ENCODE measurements at places on chromosomes 7 and 10. TPM values are rescaled to one million over a fixed set of nuclear protein-coding genes. Genes with fewer than 3 reads are reported as not detected.

GRCh38 chr10:112799726-112800510, 150.1 kb upstream of the TCF7L2 start:
- DNase-seq, result no peak

The NPSR1 gene
- total RNA-seq, result not detected

GRCh38 chr7:55483046-55483445, 89.3 kb downstream of the VOPP1 start:
- no peak for DNase-seq

DNA sequence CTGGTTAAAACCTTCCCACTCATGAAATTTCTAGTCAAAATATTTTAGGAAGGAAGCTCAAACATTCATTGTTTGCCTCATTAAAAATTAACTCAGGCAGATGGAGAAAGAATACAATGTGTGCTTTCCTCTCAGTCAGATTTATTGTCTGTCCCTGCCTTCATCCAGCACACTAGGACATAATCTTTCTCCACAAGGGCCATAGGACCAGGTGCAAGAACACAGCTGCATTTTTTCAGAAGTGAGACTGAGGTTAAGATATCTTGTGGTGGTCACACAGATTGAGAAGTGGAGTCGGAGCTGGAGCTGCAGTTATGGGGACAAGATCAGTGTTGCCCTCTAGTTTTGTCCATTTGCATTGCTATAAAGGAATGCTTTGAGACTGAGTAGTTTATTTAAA, 666.3 kb downstream of the CCSER2 start:
- DNase-seq, result no peak

DNA sequence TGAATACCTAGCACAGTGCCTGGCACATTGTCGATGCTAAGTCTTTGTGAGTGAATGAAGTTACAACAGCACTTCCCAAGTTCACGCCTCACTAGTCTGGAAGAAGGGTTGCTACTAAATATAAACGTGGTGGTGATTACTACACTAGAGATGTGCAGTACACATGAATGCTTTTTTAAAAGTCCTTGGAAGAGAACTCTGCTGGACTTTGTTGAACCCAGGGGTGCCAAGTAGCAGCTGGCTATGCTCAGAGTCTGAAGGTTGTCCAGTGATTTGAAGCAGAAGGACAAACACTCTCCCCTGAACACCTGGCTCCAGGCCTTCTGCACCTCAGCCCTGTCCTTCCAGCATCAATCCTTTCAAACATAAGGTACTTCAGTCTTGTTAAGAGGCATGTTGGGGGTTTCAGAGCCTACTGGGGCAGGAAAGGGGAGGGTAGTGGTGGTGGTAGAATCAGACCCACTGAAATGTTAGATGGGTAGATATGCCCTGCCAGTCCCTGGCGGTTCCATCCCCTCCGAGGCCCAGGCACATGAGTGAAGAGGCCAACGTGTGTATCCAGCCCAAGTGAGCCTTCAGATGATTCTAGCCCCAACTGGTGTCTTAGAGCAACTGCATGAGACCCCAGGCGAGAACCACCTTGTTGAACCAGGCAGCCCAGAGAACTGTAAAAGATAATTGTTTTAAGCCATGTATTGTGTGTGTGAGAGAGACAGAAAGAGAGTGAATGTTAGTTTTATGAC, 94.4 kb downstream of the TAX1BP1 start:
- DNase-seq, result no peak

DNA sequence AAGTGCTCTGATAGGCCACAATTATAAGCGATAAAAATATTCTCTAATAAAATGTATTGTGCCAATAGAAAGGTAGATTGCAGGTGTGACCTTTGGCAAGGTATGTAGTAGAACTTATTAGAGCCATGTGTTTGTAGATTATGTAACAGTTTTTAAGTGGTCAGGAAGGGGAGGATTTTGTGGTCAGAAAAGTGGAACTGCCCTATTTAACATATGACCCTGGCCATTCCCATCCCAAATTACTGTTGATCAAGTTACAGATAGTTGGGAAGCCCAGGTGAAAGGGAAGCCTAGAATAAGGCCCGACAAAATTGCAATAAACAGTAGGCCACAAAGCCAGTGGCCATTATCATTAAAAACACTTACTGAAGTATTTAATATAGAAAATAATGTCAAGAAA, 89.2 kb downstream of the SPAG6 start:
- DNase-seq, result no peak

GRCh38 chr7:37352974-37353948, 95.4 kb downstream of the ELMO1 start:
- DNase-seq, result no peak

DNA sequence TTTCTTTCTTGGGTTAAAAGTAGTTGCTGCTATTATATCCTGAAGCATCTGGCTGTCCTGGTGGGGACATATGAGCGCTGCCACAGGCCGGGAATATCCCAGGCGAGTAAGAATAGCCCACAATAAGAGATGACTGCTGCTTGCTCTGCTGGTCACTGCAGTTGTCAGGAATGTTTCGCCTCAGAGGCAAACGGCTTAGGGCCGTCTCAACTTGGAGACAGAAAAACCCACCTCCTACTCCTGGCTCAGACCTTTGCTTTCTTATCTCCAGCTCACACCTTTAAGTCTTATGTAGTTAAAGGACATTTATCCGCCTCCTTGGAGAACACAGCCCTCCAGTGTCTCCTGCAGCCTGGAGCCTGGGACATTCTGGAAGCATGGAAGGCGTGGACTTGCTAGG, at the start of gene GJD4:
GJD4 (plus strand) TSS at position 151 of the 400 bp plus-strand sequence; CDS start at position 378, 227 bp downstream.
- no peak for DNase-seq

The CCDC186 gene
- 23.1 TPM for total RNA-seq

- no peak for DNase-seq
These were observed 28.4 kb upstream of the PDLIM1 start for GRCh38 chr10:95319239-95319638.

GRCh38 chr10:44206127-44206818, 178.6 kb downstream of the CXCL12 start:
- no peak for DNase-seq

Data from sciatic nerve (tissue), 2 donors.